ENCODE measurements at places on chromosomes 4 and X. TPM values are rescaled to one million over a fixed set of nuclear protein-coding genes. Genes with fewer than 3 reads are reported as not detected.

Gene ETNPPL
- total RNA-seq, result not detected

Gene FGFR3
- 11.3 TPM for total RNA-seq

Gene PPBP
- not detected for total RNA-seq

Gene GATA1
- not detected for total RNA-seq

Gene KIT
- 3.0 TPM for total RNA-seq

Gene SPATA4
- not detected for total RNA-seq

Gene MFAP3L
- 8.4 TPM for total RNA-seq

Gene SMAD1
- total RNA-seq, result 57.5 TPM

Gene NMU
- 9.4 TPM for total RNA-seq

DNA sequence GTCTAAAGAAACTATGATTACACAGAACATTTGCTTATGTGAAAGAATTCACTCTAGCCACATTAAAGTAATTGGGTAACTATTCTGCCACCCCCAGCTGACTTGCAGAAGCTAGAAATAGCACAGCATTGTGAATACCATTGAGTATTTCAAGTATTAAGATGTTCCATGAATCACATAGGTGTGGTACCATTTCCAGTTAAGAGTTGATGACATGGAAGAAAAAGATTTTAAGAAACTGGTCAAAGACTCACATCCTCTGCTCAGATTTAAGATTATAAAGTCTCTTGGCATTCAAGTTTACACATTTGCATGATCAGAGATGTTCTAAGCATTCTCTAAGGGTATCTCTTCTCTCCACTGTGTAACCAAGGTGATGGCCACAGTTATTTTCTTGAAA is 287.5 kb downstream of the CAMK2D start:
- no peak overlapping the region for H3K4me3 ChIP-seq
- H3K27me3 ChIP-seq, result peaks cover 2% of the 10 kb centered on the region
- H3K36me3 ChIP-seq, result peaks cover 8% of the 10 kb centered on the region
- H3K27ac ChIP-seq, result no peak overlapping the region
- DNase-seq, result no peak
- peaks cover 8% of the 10 kb centered on the region for H3K4me1 ChIP-seq

DNA sequence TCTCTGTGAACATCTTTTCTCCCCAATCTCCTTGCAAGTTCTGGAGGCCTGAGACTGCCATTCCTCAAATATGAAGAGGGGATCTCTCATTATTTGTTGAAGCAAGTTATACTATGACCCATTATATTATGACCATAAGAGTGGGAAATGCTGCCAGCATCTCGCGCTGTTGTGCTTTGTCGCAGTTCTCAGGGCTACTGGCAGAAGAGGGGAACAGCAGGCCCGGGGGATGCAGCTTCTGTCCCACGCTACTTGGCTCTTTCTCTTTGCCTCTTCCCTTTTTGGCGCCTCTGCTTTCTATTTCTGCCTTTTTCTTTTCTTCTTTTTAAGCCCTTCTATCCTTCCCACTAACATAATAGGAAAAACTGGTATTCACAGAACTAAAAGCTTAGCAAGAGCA is 64.2 kb downstream of the GEMIN8 start:
- H3K36me3 ChIP-seq, result no peaks in the 10 kb centered on the region
- no peak overlapping the region for H3K4me3 ChIP-seq
- no peaks in the 10 kb centered on the region for H3K27me3 ChIP-seq
- H3K27ac ChIP-seq, result no peak overlapping the region

DNA sequence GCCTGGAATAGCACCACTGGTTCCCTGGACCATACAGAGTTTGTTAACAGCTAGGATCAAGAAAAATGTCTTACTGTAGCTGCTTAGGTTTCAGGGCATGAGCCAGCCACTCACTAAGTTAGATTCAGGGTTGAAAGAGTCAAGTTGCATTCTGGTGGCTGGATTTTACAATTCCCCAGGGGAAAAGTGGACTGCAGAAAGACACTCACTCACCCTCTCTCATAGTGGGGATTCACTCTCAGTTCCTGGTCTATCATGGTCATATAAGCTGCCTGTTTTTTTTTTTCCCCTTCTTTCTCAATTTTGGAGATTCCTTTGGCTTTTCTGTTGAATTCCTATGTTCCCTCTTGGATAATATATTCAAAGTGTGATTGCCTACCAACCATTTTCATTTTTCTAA is 744.2 kb upstream of the GRIA3 start:
- H3K27me3 ChIP-seq, result peaks cover 1% of the 10 kb centered on the region
- no peaks in the 10 kb centered on the region for H3K4me1 ChIP-seq
- DNase-seq, result no peak
- no peak overlapping the region for H3K4me3 ChIP-seq
- no peak overlapping the region for H3K27ac ChIP-seq

- H3K4me3 ChIP-seq, result no peak overlapping the region
- H3K4me1 ChIP-seq, result peaks cover 47% of the 10 kb centered on the region
- H3K27me3 ChIP-seq, result peaks cover 67% of the 10 kb centered on the region
- H3K36me3 ChIP-seq, result peaks cover 13% of the 10 kb centered on the region
These were observed 172.9 kb downstream of the AFAP1 start for GRCh38 chr4:7766661-7767345.

GRCh38 chr4:74675673-74676279 is 118.5 kb downstream of the BTC start:
- DNase-seq, result no peak
- H3K27me3 ChIP-seq, result peaks cover 6% of the 10 kb centered on the region
- no peaks in the 10 kb centered on the region for H3K36me3 ChIP-seq
- H3K4me1 ChIP-seq, result no peaks in the 10 kb centered on the region
- no peak overlapping the region for H3K27ac ChIP-seq

GRCh38 chrX:153463031-153463430 is 7.3 kb downstream of the HAUS7 start:
- H3K27ac ChIP-seq, result no peak overlapping the region
- H3K27me3 ChIP-seq, result peaks cover 3% of the 10 kb centered on the region
- peaks cover 8% of the 10 kb centered on the region for H3K4me1 ChIP-seq
- no peak for DNase-seq
- H3K36me3 ChIP-seq, result no peaks in the 10 kb centered on the region

GRCh38 chr4:7857238-7857701 is 82.4 kb downstream of the AFAP1 start:
- DNase-seq, result no peak
- peaks cover 47% of the 10 kb centered on the region for H3K27me3 ChIP-seq
- H3K27ac ChIP-seq, result peak overlapping the region; percentile 80
- peak overlapping the region; percentile 75 for H3K4me3 ChIP-seq
- peaks cover 20% of the 10 kb centered on the region for H3K36me3 ChIP-seq
- peaks cover 79% of the 10 kb centered on the region for H3K4me1 ChIP-seq

GRCh38 chr4:118816538-118817177 is 19.3 kb downstream of the SEC24D start:
- peak overlapping the region; percentile 86 for H3K27ac ChIP-seq
- H3K4me1 ChIP-seq, result peaks cover 39% of the 10 kb centered on the region
- DNase-seq, result no peak
- H3K4me3 ChIP-seq, result no peak overlapping the region
- no peaks in the 10 kb centered on the region for H3K36me3 ChIP-seq

- no peaks in the 10 kb centered on the region for H3K27me3 ChIP-seq
- no peaks in the 10 kb centered on the region for H3K4me1 ChIP-seq
- DNase-seq, result no peak
- no peaks in the 10 kb centered on the region for H3K36me3 ChIP-seq
- no peak overlapping the region for H3K4me3 ChIP-seq
These were observed 44.2 kb downstream of the CCNI start for GRCh38 chr4:77031544-77031943.

GRCh38 chrX:68685685-68686084 is 38.2 kb downstream of the STARD8 start:
- H3K27ac ChIP-seq, result peak overlapping the region; percentile 38
- peaks cover 1% of the 10 kb centered on the region for H3K4me1 ChIP-seq
- H3K4me3 ChIP-seq, result peak overlapping the region; percentile 78
- no peaks in the 10 kb centered on the region for H3K36me3 ChIP-seq
- DNase-seq, result no peak
- H3K27me3 ChIP-seq, result peaks cover 2% of the 10 kb centered on the region

DNA sequence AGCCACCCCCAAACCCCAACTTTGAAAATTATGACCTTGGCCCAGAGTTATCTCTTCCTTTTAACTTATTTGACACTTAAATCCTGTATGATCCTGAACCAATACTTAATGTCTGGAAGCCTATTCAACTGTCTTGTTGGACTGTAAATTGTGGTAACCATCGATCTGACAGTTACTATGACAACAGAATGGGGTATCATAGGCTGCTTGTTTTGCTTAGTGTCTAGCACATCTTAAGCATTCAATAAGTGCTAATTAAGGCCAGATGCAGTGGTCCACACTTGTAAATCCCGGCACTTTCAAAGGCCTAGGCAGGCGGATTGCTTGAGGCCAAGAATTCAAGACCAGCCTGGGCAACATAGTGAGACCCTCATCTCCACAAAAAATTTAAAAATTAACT is 175.0 kb downstream of the APBB2 start:
- no peak for DNase-seq
- H3K36me3 ChIP-seq, result peaks cover 1% of the 10 kb centered on the region
- peaks cover 2% of the 10 kb centered on the region for H3K27me3 ChIP-seq
- H3K27ac ChIP-seq, result no peak overlapping the region
- H3K4me3 ChIP-seq, result no peak overlapping the region

DNA sequence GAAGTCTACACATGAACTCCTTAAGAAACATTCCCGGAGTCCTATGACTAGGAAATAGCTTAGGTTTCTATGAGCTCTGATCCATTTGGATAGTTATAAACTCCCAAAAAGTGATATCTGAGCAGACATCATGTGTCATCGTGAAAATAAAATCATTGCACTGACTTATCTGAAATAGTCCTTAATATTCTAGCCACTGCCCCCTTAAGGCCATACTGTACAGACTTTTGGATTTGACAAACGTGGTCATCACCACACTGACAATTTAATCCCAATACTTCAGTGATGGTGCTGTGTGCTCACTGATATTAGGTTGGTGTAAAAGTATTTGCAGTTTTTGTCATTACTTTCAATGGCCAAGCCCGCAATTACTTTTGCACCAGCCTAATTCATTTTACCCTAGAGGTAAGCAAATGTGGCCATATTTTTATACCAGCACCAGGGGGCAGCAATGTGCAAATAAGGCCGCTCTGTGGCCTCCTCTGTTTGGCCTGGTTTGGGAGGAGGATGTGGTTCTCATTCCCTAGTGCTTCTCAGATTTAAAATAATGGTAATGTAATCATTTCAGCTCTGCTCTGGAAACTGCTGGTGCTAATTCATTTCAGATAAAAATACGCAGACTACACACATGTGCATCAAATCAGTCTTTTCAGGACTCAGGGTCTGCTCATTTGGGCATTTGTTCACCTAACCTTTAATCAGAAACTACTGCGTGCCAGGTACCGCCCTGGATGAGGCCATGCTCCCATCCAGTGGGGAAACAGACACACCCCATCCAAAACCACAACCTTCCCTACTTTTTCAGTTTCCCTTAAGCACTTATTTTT is 196.4 kb upstream of the C1QTNF7 start:
- H3K4me1 ChIP-seq, result peaks cover 11% of the 10 kb centered on the region
- peak; percentile 80 for DNase-seq
- no peaks in the 10 kb centered on the region for H3K36me3 ChIP-seq
- H3K27me3 ChIP-seq, result no peaks in the 10 kb centered on the region
- no peak overlapping the region for H3K27ac ChIP-seq

DNA sequence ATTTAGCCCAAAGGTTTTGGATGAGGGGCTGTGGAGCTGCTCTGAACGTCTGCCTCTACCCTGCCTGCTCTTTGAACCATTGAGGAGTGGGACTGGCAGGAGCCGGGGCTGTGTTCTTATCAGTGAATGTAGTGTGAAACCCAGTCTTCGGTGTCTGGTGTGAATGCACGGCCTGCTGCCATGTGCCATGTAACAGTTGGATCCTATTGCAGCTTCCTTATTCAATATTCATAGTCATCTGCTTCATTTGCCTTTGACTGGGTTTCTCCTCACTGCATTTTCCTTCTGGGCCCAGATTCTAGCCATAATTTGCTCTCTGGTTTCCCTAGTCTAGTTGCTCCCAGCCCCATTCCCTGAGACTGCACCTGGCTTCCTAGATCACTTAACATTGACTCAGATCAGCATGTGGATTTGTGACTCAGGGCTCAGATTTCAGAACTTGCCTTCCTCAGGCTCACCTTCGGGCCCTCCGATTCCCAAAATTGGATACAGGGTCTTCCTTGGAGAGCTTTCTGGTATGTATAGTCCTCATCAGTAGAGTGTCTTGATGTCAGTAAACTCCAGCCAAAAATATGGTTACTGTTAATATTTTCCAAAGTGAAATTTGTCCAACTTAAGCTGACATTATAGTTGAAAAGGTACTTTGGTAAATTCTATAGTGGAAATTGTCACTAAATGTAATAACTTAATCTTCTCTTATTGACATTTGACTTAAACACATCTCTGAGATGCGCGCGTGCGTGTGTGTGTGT is 94.0 kb upstream of the DDIT4L start:
- DNase-seq, result peak; percentile 19
- H3K4me1 ChIP-seq, result peaks cover 27% of the 10 kb centered on the region

DNA sequence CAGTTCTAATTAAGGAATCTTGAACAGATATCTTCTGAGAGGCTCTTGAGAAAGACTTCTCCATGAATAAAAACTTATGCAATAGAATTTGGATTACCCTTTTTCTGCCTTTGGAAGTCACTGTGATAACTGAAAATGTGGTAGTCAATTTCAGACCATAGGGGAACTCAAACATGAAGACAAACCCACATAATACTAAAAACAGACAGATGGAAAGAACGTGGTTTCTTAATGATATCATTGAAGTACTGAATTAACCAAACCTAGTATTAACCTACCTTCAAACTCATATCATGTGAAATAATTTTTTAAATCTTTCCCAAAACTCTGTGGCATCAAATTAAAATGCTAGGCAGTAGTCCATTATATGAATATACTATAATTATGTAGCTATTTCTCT is 153.5 kb downstream of the CAMK2D start:
- peaks cover 10% of the 10 kb centered on the region for H3K4me1 ChIP-seq
- no peak overlapping the region for H3K4me3 ChIP-seq
- no peaks in the 10 kb centered on the region for H3K36me3 ChIP-seq
- H3K27me3 ChIP-seq, result no peaks in the 10 kb centered on the region
- H3K27ac ChIP-seq, result no peak overlapping the region

- DNase-seq, result no peak
- peaks cover 2% of the 10 kb centered on the region for H3K27me3 ChIP-seq
- no peaks in the 10 kb centered on the region for H3K4me1 ChIP-seq
- H3K27ac ChIP-seq, result no peak overlapping the region
- H3K36me3 ChIP-seq, result no peaks in the 10 kb centered on the region
- H3K4me3 ChIP-seq, result no peak overlapping the region
These were observed 12.5 kb downstream of the KLHL15 start for GRCh38 chrX:24014388-24015018.

GRCh38 chrX:42129022-42129940 is 205.9 kb upstream of the CASK start:
- no peak overlapping the region for H3K4me3 ChIP-seq
- no peak overlapping the region for H3K27ac ChIP-seq
- H3K36me3 ChIP-seq, result no peaks in the 10 kb centered on the region

DNA sequence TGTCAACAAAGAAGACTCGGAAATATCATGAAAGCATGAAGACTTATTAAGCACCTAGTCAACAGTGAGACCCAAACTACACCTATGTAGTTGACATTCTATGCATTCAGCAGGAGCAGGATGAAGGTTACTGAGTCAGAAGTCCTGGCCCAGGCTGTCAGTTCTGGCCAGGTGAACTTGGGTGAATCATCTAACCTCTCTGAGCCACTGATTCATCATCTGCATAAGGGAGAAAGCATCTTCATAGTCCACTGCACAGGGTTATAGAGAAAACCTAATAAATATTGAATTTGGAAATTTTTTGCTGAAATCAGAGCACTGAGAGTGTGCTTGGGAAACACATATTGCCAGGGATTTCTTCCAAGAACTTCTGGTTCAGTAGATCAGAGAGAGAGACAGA is 296.0 kb upstream of the SFRP2 start:
- no peaks in the 10 kb centered on the region for H3K27me3 ChIP-seq
- no peaks in the 10 kb centered on the region for H3K36me3 ChIP-seq
- no peak overlapping the region for H3K4me3 ChIP-seq
- no peak overlapping the region for H3K27ac ChIP-seq
- H3K4me1 ChIP-seq, result peaks cover 7% of the 10 kb centered on the region

GRCh38 chrX:27445438-27445837 is 17.7 kb downstream of the PPP4R3C start:
- H3K4me3 ChIP-seq, result no peak overlapping the region
- H3K36me3 ChIP-seq, result no peaks in the 10 kb centered on the region
- DNase-seq, result no peak
- no peaks in the 10 kb centered on the region for H3K27me3 ChIP-seq
- H3K4me1 ChIP-seq, result no peaks in the 10 kb centered on the region

Measured in glutamatergic neuron (in vitro differentiated cells).